ENCODE measurements at places on chromosomes 2 and 18.

GRCh38 chr18:76875390-76876325 is 53.3 kb downstream of the ZNF236 start:
- no peak for DNase-seq

- DNase-seq: no peak
Observed at GRCh38 chr18:34280653-34281052, 55.9 kb upstream of the NOL4 start.

- DNase-seq: no peak
Observed at GRCh38 chr2:42450136-42450535, 43.6 kb downstream of the KCNG3 start.

DNA sequence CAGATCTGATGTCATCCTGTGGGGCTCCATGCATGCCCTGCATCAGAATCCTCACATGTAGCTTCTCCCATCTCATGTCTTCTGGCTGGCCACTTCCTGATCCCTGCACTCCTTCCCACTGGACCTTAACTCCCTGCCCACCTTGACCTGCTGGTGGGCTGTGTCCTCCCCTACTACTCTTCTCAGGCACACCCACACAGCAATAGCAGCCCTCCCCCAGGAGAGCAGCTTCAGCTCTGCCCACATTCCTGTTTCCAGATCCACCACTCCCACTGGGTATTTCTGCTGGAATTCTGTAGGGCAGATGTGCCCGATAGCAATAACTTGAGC is 137.0 kb upstream of the HS6ST1 start:
- no peak for DNase-seq

GRCh38 chr2:16477648-16478047 is 188.0 kb downstream of the CYRIA start:
- DNase-seq: no peak

- no peak for DNase-seq
Observed at GRCh38 chr18:42268798-42269197, 313.8 kb downstream of the PIK3C3 start.

- DNase-seq: peak; percentile 90
Observed at GRCh38 chr2:217713395-217714286, 289.2 kb downstream of the TNS1 start.

DNA sequence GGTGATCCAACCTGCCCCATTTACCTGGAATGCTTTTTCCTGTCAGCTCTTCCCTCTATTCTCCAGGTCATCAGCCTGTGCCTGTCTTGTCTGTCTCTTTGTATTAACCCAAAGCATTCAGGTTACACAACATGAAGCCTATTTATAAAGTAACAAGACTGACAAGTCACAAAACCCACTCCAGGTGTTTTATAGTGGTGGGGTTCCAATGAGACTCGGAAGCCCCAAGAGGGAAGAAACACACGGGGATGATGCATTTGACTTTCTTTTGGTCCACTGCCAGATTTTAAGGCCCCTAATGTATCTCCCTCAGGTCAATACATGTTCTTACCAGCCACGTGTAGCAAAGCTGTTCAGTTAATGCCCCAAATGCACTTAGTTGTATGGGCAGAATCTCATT is 27.5 kb downstream of the TGFA start:
- DNase-seq: no peak

- DNase-seq: no peak
Observed at GRCh38 chr2:40827392-40827791, 375.5 kb upstream of the SLC8A1 start.

GRCh38 chr2:149926149-149926548 is 338.6 kb upstream of the MMADHC start:
- DNase-seq: no peak

Measured in right hindlimb (tissue), 1 donor.